Liver (tissue), 10 donors: ENCODE measurements at places on chromosomes 1 and 21. TPM values are rescaled to one million over a fixed set of nuclear protein-coding genes. Genes with fewer than 3 reads are reported as not detected.

The NES gene
- 2.5 TPM for total RNA-seq

The B4GALT2 gene
- 12.8 TPM for total RNA-seq

The ACTA1 gene
- total RNA-seq = 0.08 TPM

GRCh38 chr1:28518745-28519341 lies 13.0 kb downstream of the RCC1 start:
- no peak for DNase-seq

GRCh38 chr1:35876988-35877387 lies 6.0 kb upstream of the AGO1 start:
- DNase-seq = no peak

The DISP3 gene
- not detected for total RNA-seq

The EPHA2 gene
- total RNA-seq = 11.1 TPM

DNA sequence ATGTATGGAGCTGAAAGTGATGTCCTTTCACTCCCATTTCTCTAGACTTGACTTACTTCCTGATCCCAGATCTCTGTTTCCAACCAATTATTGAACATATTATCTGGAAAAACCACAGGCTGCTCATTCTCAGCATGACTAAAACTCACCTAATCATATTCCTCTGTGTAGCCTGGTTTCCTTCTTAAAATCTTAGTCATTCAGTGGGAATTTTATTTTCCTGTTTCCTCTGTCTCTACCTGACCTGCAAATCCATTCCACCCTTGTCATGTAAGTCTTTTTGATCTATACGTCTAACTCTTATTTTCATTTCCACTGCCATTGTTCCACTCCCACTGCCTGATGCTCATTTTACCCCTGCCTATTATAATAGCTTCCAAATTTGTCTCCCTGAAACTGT lies 67.9 kb upstream of the APOBEC4 start:
- DNase-seq = no peak
